Pulmonary artery endothelial cell (primary cell): ENCODE measurements at places on chromosomes 1 and 21.

GRCh38 chr1:51237351-51238033 lies 1.4 kb downstream of the RNF11 start:
- DNase-seq = no peak

DNA sequence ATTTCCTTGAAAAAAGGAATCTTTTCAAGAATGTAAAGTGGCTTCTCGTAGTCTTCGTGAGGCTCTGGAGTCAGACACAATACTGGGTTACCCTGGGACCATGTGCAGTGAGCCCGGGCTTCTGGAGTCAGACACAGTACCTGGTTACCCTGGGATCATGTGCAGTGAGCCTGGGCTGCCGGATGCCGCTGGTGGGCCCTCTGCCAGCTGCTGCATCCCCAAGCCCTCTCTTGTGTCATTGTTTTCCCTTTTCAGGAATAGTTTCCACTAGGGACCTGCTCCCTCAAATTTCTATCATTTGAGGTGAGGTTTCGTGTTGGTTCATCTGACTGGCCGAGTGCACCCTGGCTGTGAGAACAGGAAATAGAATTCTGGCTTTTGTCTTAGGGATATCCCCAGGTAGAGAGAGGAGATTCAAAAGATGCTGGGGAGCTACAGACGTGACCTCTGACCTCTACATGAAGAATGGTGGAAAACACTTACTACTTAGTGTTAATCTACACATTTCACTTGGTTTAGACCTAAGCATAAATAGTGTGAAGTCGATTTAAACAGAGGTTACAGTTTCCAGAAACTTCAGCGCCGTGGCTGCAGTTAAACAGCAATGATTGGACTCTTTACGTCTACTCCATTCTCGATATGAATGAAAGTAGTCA lies 10.6 kb downstream of the ADARB1 start:
- no peak for DNase-seq

- no peak for DNase-seq
Measured at GRCh38 chr21:36882776-36883175, 83.7 kb downstream of the HLCS start.

DNA sequence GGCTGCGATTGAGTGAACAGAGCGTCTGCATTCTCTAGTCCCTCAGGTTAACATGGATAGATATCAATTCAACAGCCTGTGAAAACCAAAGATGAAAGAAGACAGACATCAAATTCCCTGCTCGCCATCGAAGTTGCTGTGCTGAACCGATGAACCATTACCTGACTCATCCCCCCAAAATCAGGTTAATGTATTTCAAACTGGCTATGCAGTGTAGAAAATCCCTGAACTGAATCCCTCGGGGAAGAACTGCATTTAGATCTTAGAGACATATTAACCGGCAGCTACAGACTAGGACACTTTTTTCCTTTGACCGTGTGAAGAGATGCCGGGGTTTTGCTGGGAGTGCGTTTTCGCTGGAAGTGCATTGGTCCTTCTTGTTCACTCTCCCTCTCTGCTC lies 213.2 kb upstream of the KIAA0040 start:
- DNase-seq = no peak

- peak; percentile 98 for DNase-seq
Measured at GRCh38 chr1:244322791-244323521, 128.8 kb downstream of the ADSS2 start.

- no peak for DNase-seq
Measured at GRCh38 chr1:84715342-84716019, 25.2 kb upstream of the SSX2IP start.

- DNase-seq = no peak
Measured at GRCh38 chr21:34579411-34579810, 35.5 kb downstream of the RCAN1 start.

DNA sequence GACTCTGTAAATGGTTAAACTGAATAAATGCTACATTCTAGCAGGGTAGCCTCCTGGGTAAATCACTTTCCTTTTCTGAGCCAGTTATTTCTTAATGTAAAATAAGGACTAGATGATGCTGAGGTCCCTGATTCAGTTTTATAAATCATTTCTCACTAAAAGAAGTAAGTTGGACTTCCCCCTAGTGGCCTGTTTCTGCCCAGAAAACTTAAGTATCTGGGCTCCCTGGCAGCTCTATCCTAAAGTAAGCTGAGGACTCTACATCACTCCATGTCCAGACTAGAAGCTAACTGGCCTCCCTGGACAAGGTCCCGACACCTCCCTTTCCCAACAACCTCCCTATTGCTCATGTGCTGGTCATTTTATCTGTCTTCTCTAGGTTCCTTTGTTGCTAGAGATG lies 3.0 kb downstream of the GPN2 start:
- no peak for DNase-seq

GRCh38 chr1:151049458-151049857 lies 1.9 kb downstream of the C1orf56 start:
- DNase-seq = no peak

DNA sequence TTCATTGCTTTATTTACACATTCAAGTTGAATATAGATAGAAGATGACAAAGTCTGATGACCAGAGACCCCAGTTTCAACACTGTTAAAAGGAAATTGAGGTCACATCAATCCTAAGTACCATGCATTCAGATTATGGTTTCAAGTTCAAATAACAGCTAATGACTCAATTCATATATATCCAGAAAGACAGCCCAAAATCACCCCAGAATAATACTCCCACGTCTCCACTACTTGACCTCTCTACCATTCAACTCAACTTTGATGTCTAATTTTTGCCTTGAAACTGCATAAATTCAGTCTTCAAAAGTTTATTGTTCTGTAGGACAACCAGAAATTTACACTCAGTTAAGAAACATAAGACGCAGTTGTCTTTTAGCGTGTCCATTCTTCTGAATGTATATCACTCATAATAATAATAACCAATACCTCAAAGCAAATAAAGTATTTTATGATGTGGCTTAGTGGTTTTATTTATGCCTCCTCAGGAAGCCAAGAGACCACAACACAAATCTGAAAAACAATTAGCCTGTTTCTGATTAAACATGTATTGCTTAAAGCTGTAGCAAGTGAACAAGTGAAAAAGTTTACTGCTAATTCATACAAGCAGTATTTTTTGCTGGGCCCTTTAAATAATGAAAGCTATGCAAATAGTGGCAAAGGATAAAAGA lies 569.0 kb downstream of the LTN1 start:
- no peak for DNase-seq

DNA sequence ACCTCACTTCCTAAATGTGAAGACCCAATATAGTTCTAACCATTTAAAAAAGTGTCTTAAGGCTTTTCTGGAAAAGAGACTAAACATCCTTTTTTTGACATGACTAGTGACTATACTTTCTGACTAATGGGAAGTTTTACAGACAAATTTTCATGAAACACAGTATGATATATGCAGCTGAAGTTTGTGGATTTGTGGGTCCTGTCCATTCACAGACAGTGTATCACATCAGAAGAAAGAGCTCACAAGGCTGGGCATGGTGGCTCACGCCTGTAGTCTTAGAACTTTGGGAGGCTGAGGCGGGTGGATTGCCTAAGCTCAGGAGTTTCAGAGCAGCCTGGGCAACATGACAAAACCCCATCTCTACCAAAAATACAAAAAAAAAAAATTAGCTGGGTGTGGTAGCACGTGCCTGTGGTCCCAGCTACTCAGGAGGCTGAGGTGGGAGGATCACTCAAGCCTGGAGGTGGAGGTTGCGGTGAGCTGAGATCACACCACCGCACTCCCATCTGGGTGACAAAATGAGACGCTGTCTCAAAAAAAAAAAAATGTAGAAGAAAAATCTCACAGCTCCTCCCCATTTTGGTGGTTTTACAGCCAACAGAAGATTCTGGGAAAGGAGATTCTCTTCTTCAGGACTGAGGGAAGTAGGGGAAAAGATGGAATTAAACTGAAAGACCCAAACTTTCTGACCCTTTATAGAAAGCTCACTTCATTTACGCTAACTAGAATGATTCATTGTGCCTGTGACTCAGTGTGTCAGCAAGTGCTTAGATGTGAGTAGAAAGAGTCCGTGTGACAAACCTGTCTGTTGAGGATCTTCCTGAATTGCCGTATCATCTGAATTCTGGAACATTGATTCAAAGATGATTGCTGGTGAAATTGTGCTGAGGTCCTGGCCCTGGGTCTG lies 15.2 kb upstream of the YRDC start:
- no peak for DNase-seq

DNA sequence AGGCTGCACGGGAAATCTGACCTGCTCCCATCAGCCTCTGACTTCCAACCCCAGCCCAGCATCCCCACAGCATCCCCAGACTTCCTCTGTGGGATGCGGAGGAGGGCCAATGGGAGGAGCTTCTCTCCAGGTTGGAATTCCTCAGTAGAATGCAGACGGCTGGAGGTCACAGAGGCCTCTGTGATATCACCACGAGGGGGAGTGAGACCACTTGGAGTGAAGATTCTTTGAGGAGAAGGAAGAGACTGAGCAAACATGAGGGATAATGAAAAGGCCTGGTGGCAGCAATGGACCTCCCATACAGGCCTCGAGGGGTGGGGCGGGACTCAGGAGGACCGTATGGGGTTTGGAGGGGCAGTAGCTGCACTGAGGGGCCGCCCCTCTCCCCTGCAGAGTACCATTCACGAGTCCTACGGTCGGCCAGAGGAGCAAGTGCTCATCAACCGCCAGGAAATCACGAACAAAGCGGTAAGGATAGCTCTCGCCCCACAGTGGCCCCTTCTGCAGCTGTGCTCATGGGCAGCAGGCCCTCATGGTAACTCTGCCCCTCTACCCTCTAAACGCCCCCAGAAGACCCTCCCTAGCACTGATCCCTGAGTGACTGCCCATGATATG lies at the start of gene CATSPER4:
TSS of gene CATSPER4 (plus strand) at position 230 of the 615 bp plus-strand sequence. CDS start at position 256, 26 bp downstream.
- no peak for DNase-seq

DNA sequence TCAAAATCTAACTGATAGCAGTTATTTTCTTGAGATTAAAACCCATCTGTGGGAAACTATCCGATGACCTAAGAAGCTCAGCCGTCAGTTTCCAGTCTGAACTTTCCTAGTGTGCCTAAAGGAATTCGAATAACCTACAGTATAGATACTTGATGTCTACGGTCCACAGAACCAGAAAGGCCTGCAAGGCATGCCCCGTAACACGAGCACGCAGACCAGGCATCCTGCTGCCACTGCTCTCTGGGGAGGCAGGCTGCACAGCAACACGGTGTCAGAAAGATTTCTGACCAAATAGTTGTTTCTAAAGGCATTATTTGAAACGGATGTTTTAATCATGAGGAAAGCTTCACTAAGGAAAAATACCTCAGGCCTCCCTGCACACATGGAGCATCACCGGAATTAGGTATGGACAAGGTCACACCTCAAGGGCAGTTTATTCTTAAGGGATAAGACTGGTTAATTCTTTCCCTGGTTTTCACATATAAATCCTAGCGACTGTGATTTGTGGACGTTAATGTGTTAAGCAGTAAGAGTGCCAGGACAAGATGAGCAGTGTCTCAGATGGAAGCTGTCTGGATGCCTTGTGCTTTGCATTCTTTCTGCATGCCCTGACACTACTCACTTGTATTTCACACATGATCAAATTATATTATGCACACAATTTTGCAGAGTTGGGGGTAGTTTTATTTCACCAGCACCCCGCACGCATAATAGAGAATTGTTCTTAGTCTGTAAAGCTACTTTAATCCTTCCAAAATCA lies 49.0 kb upstream of the NADK start:
- no peak for DNase-seq

DNA sequence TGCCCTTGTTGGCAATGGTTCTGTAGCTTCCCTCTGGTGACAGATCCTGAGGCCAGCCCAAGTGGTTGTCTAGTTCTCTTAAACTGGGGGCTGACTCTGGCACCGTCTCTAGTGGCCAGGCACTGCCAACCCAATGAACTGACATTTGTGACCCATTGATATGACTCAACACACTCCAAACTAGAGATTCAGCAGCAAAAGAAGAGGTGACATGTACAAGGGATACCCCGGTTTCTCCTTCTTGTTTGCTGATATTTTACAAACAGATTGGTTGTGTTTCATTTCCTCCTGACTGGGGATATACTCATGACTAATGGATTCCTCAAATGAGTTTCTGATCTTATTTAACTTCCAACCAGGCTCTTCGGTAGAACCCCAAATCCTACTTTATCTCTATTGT lies 65.9 kb upstream of the DNAJC6 start:
- DNase-seq = no peak

DNA sequence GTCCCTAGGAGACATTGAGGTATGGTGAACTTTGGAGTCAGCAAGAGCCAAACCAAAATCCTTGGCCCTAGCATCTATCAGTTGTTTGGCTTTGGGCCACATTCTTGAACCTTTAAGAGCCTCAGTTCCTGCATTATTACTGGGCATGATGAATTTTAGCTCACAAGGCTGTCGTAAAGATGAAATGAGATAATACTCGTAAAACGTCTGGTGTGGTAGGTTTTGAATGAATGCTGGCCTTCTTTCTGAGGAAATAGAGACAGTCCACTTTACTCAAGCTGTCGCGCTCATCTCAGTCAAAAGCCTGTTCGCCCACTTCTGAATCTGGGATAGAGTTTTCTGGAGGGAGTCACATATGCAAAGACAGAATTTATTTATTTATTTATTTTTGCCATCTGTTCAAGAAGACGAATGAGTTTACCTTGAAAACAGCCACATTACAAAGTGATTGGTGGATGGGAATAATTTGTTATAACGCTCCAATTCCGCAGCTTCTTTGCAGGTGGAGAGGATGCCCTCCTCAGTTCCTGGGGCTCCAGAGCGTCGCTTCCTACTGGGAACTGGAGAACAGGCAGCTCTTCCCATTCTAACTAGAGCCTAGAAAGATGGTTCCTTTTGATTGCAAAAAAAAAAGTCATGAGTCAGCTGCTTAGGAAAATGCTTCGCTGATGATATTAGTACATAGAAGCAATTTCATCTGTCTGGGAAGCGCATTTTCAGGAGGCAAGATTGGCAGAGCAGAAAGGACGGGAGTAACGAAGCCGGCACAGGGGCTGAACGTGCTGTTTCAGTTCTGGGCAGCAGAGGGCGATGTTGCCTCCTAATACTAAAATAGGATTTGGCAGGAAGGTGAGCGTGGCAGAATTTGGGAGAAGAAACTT lies 49.9 kb upstream of the CYP2J2 start:
- no peak for DNase-seq

GRCh38 chr1:227748496-227749182 lies 13.4 kb downstream of the SNAP47 start:
- no peak for DNase-seq

DNA sequence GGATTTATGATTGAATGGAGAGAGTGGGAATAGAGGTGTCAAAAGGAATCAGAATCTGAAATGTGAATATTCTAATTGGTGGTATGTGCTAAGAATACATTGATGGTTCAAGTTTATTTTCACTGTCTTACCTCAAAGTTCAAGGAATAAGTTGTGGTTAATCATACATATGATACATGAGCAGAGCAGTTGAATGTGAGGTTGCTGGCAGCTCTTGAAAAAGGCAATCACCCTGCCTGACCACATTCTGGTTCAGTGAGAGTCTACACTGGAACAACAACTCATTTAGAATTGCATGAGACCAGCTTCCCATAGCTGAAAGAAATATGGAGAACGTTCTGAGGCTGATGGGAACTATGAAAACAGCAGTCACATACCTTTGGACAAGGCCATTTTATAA lies 68.3 kb upstream of the ARHGAP29 start:
- DNase-seq = no peak

- DNase-seq = no peak
Measured at GRCh38 chr21:42254083-42254482, 35.1 kb downstream of the ABCG1 start.
